ENCODE measurements at places on chromosomes 16 and 17.

DNA sequence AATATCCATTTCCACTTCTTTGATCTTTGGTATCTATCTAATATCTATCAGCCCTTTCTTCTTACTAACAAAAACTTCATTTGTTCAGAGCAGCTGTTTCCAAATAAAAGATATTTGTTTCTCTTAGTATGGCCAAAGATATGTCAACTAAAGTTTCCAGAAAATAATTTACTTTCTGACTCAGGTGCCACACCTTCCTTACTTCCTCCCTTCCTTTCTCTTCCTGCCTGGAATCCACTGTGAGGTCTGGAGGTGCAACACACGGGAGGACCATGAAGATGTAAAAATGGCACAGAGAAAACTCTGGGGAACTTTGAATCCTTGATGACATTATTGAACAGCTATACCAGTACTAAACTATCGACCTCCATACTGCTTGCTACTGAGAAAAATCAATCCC lies 14.0 kb downstream of the MED13 start:
- DNase-seq: peak; percentile 50

DNA sequence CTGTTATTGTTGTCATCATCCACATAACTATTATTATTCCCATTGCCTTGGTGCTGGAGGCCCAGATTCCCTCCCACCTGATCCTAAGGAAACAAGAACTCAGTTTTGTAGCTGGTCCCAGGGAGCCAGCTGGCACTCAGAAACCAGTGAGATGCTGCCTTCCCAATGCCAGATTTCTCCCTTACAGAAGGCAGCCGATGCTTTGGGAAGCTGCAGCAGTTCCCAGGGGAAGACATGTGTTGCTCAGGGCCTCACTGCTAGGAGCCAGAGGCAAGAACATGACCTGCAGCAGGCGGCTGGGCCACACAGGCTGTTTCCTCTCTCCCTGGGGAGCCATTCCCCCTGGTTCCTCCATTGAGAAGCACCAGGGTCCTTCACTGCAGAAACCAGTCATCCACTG lies 59.9 kb upstream of the GRIN2A start:
- no peak for DNase-seq

GRCh38 chr17:80773243-80773991 lies 218.2 kb upstream of the CHMP6 start:
- DNase-seq: no peak

- DNase-seq: no peak
Observed at GRCh38 chr16:10927497-10928112, 14.7 kb downstream of the DEXI start.

DNA sequence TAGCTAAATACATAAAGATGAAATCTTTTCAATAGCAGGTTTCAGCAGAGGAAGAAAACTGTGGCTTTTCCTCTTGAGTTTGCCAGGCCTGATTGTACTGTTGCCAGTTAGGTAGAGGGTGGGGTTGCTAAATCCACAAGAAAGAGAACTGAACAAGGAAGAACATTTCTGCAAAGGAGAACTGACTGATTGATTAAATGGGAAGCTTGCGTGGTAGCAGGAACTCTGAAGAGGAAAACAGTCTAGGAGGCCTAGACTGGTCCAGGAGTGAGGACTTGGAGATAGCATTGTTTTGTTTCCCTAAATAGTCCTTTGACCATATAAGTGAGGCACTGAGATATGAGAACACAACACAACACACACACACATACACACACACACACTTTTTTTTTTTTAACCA lies 18.8 kb downstream of the LRRC36 start:
- no peak for DNase-seq
